Epithelial cell of proximal tubule (primary cell): ENCODE measurements at places on chromosomes 4 and X.
A peak's percentile ranks its signal among the peaks of the same experiment; 100 is the strongest.

GRCh38 chr4:45621971-45622370 lies 501.9 kb downstream of the GABRG1 start:
- DNase-seq, result peak; percentile 10

GRCh38 chrX:115363372-115363771 lies 73.9 kb downstream of the LUZP4 start:
- no peak for DNase-seq

DNA sequence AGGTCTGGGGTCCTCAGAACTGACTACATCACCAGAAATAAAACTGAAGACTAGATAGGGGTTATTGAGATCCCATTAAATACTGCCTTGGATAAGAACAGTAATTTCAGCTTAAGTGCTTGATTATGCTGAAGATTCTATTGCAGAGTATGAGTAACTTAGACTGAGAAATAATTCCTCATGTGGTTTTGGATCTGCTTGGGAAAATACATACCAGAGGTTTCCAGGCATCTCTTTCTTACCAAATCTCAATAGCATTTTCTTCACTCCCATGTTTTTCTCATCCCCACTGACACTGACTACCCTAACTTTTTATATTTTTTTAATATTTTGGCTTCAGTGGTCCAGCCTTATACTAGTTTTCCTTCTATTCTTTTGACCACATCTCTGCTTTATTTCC lies 92.0 kb upstream of the TEX13D start:
- DNase-seq, result no peak

GRCh38 chrX:134684956-134685355 lies 26.7 kb upstream of the PLAC1 start:
- no peak for DNase-seq

- DNase-seq, result no peak
These were observed 68.3 kb upstream of the CNKSR2 start for GRCh38 chrX:21305799-21306336.

GRCh38 chr4:157363360-157363759 lies 142.8 kb downstream of the GRIA2 start:
- DNase-seq, result no peak
